ENCODE measurements at places on chromosomes 5 and 9.
A peak's percentile ranks its signal among the peaks of the same experiment; 100 is the strongest.

GRCh38 chr5:5881294-5881693 lies 458.8 kb downstream of the ICE1 start:
- peak; percentile 28 for DNase-seq

GRCh38 chr5:169037466-169037865 lies 263.5 kb downstream of the SLIT3 start:
- DNase-seq: no peak

GRCh38 chr5:65722575-65723403 lies 784 bp downstream of the NLN start:
- no peak for DNase-seq

DNA sequence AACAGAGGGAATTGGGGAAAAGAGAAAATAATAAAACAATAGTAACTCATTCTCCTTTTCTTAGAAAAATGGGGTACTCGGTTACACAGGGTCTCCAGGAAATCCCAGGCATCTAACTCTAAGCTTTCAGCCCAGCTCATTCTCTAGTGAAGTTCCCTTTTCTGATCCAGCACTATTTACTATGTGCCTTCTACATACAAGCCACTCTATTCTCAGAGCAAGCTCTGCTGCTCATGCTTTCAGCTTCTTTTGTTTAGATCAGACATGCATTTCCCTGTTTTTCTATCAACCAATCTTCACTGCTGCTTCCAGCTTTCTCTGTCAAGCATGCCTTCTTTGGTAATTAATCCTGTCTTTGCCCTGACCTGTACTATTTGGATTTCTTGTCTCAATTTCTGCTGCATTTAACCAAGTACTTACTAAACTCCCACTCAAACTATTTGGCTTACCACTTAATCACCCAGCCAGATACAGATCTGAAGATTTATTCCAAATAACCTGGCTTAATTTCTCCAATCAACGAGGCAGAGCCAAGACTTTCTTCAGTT lies 25.3 kb downstream of the OSMR start:
- no peak for DNase-seq

GRCh38 chr5:100903039-100903887 lies at the start of gene ST8SIA4:
Gene ST8SIA4 (minus strand): TSS chr5:100903282. CDS start chr5:100902955, 327 bp downstream.
- DNase-seq: peak; percentile 67

DNA sequence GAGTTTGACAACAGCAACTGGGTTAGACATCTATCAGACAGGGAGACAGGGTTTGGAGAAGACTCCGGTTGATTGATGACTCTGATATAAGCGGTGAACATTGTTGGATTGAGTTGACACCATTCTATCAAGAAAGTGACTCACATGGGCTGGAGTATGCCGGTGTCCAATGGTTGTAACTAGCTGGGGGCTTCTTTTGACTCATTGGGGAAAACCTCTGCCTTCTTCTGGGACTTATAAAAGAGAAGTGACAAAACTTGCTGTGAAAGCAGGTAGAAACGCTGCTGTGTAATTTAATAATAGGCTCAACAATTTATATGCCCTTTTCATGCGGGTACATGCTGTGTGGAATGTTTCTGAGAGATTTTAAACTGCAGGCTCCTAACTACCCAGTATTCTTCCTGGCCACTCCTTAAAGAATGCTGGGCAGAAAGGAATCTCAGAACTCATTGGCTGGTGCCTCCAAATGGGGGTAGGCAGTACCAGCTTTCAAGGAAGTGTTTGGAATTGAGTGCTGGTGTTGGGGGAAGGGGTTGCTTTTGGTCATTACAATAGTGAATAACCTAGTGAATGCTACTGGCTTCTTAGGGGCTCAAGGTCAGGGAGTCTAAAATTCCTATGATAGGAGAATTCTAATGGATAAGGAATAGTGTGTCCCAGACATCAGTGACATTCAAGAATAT lies 43.9 kb downstream of the FYB1 start:
- DNase-seq: no peak

- no peak for DNase-seq
Observed at GRCh38 chr5:123807177-123807945, 295.4 kb downstream of the CSNK1G3 start.

- DNase-seq: no peak
Observed at GRCh38 chr5:14431534-14431933, 150.1 kb upstream of the OTULINL start.

DNA sequence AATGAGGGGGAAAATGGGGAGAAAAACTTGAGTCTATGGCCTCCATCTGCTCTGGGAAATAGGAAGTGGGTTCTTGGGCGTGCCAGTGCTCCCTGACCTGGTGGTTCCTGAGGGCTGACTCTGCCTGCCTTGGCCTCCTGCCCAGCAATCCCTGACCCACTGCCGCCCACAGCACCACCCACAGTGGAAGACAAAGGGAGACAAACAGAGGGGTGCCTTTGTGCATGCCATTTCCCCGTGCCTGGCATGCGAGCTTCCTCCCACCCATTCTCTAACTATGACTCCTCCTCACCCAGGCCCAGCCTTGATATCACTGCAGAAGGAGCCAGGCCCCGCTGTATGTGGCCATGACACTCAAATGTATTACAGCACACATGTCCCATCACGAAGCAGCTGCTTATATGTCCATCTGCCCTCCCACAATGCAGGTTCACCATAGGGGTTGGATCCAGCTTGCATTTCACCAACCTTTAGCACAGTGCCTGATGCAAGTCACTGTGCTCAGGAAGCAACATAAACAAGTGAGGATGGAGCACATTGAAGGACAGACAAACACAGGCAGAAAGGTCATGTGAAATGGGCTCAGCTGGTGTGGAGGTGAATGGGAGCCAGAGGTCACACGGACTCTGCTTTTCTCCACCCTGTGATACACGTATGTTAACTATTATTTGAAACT lies 84.4 kb downstream of the ADRB2 start:
- DNase-seq: peak; percentile 37

DNA sequence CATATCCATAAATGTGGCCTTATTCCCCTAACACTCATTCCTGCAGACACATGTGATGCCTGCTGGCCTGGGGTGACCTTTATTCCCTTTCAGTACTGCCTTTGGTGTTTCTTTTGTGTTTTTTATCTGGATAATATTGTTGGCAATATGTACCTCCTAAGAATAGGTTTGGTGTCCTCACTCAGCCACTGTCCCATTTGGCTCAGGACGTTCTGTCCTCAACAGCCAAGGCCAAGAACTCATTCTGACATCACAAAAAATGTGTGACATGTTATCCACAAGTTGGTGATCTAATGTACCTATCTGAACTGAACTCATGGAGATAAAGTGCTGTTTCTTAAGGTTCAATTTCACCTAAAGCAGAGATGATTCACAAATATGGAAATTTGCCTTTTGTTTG lies 142.9 kb upstream of the GRAMD2B start:
- no peak for DNase-seq

DNA sequence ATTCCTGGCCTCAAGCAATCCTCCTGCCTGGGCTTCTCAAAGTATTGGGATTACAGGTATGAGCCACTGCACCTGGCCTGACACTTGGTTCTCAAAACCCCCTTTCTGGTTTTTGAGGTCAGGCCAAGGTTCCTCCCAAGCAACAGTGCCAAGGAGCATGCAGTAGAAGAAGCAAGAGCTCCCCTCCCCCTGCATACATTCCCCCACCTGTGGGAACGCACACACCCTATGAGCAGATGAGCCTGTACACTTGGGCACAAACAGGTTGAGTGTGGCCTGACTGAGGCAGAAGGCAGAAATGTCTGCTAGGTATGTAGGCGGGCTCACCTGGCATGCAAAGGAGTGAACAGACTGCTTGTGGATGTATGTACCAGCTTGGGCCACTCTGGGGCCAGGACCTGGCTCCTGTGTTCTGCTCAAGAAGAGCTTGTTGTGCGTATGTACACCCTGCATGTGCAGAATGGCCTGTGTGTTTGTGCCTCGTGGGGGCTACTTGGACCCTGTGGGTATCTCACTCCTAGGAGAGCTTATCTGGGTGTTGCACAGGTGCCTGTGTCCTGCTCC lies 1.7 kb downstream of the GPRIN1 start:
- DNase-seq: no peak

DNA sequence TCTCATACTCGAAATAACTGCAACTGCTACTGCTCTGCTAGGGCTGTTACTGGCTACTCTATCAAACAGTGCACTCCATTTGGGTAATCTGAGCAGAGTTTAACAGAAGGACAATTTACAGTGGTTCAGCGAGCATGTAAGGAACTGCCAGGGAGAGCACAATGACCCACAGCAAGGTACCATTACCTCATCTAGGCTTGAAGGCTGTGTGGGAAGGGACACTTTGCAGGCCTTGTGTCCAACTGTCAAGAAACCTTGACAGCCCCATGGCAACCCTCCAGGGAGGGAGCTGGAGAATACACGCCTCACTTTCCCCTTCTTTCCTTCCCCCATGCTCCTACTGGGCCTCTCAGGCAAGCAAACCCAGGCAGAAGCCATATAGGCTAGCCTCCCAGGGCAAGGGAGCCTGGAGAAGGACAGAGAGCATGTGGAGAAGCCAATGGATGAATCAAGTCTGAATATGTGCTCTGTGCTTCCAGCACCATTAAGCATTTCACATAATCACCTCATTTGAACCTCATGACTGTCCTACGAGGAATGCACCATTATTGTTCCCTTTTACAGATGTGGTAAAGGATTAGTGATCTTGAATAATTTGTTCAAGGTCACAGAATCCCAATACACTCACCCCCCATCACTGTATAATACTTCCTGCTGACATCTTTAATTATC lies 49.9 kb upstream of the JAK2 start:
- no peak for DNase-seq

GRCh38 chr5:71860048-71860447 lies 141.0 kb downstream of the CARTPT start:
- no peak for DNase-seq

- DNase-seq: peak; percentile 54
Observed at GRCh38 chr5:73322437-73323076, 126.0 kb downstream of the FOXD1 start.

- DNase-seq: no peak
Observed at GRCh38 chr5:179139936-179140235, 79.7 kb downstream of the ZNF354C start.

DNA sequence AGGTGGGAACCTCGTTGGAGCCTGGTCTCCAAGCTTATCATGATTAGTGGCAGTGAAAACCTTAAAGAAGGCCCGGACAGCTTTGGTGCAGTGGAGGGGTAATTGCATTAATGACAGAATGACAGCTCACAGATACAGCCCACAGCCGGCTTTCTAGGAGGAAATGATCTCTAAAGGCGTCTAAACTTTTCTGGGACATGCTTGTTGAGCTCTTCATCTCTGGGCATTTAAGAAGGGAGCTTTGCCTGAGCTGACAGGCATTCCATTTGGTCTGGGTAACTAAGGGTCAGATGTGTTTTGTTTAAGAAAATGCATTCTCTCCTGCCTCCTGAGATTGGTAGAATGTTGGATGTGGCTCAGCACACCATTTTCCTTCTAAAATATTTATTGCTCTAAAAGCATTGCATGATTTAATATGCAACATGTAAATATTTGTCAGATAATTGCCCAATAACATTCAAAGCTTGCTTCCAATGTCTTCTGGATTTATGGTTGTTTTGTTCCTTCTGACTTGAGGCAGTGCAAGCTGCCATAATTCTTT lies 4.0 kb downstream of the ANKRD33B start:
- no peak for DNase-seq

DNA sequence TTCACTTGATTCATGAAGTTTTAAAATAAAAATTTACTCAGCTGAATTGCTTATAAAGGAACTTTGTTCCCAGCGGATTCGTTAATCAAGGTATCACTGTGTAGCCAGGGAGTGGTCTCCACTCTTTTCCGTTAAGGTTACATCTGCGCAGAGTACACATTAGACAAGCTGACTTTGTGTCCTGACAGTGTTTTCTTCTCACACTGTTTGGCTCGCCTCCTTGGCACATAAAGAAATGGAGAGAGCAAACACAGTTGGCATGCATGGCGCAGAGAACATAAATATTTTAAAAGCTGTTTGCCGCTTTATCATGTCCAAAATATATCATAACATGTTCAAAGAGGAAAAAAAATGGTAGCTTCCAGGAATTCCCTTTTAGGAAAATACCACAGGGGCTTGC lies 153.2 kb downstream of the EDIL3 start:
- no peak for DNase-seq

GRCh38 chr9:9395539-9395938 lies 1217.3 kb downstream of the PTPRD start:
- DNase-seq: no peak

DNA sequence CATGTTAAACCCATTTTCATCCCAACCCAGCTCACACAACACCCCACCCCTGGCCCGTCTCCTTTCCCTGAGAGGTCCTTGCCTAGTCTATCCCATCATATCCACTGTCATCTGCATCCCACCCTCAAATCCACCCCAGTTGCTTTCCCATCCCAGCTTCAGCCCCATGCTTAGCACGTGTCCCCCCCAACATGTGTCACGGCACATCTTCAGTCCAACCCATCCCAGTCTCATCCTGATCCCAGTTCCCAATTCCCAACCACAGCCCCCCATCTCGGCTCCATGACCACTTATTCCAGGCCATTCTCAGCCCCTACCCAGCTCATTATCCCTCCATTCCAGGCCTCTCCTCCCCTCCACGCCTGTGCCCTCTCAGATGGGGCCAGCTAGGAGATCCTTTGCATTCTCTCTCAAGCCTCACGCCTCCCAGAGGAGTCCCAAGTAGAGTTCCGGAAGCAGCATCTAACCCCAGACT lies 605 bp upstream of the DBN1 start:
- DNase-seq: no peak

DNA sequence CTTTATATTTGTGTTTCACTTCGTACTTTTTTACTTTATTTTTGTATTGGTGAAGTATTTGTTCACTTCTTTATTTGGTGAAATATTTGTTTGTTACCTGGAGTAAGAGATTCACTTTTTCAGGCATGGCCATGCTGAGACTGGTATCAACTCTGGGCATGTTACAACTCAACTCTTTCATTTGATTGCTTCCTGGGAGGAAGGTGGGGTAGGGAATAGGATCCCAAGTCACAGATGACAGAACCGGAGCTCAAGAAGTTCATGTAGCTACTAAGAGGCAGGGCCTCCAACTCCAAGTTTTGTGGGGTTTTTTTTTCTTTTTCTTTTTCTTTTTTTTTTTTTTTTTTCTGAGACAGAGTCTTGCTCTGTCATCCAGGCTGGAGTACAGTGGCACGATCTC lies 6.1 kb upstream of the ADGRD2 start:
- no peak for DNase-seq

- no peak for DNase-seq
Observed at GRCh38 chr5:175629261-175629660, 28.6 kb upstream of the HRH2 start.

DNA sequence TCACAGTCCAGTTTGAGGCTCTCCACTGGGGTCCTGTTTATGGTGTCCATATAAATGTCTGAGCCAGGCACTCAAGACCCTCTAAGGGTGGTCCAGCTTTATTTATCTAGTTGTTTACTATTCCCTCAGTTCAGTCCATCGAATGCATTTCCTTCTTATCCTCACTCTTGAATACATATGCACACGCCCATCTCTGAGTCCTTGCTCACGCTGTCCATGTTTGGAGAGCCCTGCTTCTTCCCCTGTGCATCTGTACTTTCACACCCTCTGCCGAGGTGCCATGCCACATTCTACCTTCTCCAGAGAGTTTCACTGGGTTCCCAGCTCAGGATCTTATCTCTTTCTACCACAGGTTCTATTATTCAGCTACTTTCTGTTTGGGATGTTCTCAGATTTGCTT lies 30.2 kb upstream of the SEMA6A start:
- DNase-seq: no peak

GRCh38 chr5:123992641-123993040 lies 480.7 kb downstream of the CSNK1G3 start:
- DNase-seq: no peak

Measured in DMS153 (cell line).